C1 segment of cervical spinal cord (tissue), 14 donors: ENCODE measurements at places on chromosomes 7 and 10.

GRCh38 chr7:137404660-137405317 is 61.3 kb upstream of the PTN start:
- no peak for DNase-seq

DNA sequence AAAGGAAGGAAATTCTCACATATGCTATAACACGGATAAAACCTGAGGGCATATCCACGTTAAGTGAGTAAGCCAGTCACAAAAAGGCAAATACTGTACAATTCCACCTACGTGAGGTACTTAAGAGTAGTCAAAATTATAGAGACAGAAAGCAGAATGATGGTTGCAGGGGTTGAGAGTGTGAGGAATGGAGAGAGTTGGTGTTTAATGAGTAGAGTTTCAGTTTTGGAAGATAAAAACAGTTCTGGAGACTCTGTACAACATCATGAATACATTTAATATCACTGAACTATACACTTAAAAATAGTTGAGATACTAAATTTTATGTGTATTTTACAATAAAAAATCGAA is 95.1 kb downstream of the SNX13 start:
- no peak for DNase-seq

- no peak for DNase-seq
These were observed 28.4 kb upstream of the C10orf71 start for GRCh38 chr10:49270565-49270964.

DNA sequence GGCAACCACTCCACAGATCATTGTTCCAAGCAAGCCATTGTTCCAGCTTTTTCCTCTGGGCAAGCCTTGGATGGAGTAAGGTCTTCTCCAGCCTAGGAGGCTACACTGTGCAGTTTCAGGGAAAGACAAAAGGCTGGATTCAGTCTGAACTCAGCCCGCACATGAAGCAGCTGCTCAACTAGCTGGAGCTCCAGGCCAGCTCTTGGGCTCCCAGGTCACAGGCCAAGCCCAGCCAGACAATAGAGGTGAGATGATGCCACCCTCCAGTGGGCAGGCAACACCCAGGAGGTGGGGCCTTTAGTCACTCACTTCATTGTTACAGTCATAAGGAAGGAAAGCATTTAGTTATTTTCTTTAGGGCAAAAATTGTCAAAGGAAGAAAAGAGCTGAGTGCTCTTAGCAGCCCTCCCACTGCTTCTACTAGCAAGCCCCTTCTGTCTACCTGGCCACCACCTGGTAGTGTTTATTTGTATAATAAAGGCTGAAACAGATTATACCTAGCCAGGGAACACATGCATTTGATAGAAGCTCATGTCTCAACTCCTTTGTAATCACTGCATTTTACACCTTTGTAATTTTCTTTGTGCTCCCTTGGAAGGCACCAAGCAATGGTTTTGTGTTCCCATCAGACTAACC is 253.4 kb downstream of the WDR11 start:
- no peak for DNase-seq

GRCh38 chr10:125567529-125567928 is 115.4 kb downstream of the TEX36 start:
- no peak for DNase-seq

DNA sequence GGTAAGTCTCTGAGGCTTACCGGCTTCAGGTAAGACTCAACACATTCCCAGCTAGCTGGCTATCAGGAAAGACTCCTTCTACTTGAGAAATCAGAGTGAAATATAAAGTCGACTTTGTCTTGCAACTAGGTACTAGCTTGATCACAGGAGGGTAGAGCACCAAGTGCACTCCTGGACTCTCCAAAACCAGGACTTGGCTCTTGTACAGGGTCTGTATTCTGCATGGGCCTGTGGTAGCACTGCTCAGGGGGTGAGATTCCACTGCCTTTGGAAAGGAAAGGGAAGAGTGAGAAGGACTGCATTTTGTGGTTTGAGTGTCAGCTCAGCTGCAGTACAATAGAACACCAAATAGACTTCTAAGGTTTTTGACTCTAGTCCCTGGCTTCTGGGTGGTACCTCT is 19.4 kb downstream of the CYP2C8 start:
- DNase-seq: no peak

DNA sequence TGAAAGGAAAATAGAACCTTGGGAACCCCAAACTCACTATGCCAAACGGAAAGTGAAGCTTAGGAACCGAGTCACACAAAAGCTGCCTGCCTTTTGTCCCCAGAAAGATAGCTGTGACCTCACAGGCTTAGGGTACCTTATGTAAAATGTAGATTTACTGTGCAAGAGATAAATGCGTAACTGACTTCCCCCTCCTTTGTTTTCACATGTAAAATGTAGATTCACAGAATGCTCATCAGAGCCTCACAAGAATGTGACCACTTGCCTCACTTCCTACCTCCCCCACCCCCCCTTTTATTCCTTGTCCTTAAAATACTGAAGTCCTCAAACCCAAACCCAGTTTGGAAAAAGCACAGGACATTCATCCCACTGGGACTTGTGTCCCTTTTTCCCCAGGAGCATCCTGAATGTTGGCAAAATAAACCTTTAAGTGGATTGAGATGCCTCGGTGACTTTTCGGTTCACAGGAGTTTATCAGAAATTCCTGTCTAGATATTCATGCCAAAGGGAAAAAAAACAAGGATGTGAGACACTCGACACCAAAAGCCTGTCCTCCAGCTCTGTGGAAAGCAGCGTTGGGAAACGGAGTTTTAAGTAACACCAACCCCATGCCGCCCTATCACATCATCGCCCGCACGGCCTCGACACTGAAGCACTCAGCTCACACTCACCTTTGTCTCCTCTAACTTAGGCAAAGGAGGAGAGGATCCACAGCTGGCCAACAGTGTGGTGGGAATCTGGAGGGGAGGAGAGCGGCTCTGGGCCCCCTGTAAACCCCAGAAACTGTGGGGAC is 45.9 kb downstream of the SVIL start:
- DNase-seq: no peak

DNA sequence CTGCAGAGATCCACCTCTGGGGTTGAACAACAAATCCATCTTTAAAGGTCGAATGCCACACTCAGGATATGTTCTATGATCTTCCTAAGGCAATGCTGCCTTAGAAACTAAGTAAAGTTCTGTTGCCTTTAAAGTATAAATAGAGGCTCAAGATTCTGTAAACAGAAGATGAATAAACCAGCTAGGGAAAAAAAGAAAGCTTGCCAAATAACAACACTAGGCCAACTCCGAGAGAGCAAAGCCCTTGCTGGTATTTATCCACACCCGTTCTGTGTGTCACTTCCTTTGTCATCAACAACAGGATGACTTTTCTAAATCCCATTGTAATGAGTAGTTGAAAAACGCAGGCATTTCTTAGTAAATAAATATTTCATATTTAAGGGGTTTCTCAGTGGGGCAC is 330.0 kb upstream of the GLI3 start:
- DNase-seq: no peak

DNA sequence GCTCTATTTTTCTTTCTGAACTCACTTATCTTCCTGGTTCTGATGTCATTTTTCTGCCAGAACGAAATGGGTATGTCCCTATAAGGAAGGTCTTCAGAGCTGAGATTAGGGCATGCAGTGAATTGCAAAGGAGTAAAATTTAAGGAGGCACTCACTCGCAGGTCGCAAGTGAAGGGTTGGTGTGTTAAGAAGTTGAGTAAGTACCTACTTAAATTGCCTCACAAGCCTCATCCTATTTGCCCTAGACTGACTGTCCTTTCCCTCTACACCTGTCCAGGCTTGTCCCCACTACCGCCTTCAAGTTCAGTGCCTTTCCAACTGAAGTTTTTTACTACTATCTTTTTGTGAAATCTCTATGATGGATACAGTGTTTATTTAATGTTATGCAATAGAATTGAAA is 191.5 kb downstream of the AHR start:
- DNase-seq: no peak

GRCh38 chr10:71258446-71259145 is 46.2 kb downstream of the UNC5B start:
- no peak for DNase-seq

GRCh38 chr10:16566202-16566805 is 44.6 kb upstream of the C1QL3 start:
- no peak for DNase-seq

GRCh38 chr10:114631090-114631665 is 26.9 kb downstream of the ABLIM1 start:
- DNase-seq: no peak

DNA sequence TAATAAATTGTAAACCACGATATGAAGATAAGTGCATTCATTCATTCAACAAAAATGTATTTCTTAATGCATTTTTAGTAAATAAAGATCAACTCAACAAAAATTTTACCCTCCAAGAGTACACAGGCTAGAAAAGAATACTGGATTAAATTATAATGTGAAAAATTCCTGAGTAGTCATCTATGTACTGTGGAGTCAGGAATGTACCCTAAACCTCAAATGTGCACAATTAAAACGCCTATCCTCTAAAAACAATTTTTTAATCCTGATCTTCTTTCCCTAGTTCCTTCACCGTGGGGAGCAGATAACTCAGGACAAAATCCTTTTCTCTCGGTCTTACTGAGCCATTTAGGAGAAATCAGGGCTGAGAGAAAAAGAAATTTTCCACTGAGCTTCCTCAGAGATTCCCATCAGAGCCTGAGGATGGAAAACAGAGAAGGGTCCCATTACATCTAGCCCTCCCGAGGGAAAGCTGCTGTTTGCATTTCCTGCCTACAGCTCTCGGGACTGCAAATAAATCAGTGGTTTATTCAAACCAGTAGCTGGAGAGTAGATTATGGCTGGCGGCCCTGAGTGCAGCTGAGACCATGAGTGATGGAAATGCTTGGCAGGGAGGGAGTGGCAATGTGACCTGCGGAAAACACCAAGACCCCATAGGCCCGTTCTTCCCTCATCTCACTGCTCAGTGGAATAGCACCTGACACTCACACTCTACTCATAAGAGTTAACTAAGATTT is 7.4 kb downstream of the TAS2R40 start:
- DNase-seq: no peak
